Activated CD4-positive, alpha-beta T cell treated with anti-CD3 and anti-CD28 coated beads for 36 hours (primary cell): ENCODE measurements at places on chromosomes 11 and 22. TPM values are rescaled to one million over a fixed set of nuclear protein-coding genes. Genes with fewer than 3 reads are reported as not detected.

OR8K1 gene
- not detected for total RNA-seq

CRY2 gene
- 13.1 TPM for total RNA-seq

LDHAL6A gene
- total RNA-seq, result not detected

FOLH1 gene
- total RNA-seq, result not detected

SHANK3 gene
- 0.16 TPM for total RNA-seq

C11orf16 gene
- not detected for total RNA-seq

MTFP1 gene
- 54.6 TPM for total RNA-seq

DCDC1 gene
- 0.23 TPM for total RNA-seq

YWHAH gene
- total RNA-seq, result 83.2 TPM

SORL1 gene
- 53.5 TPM for total RNA-seq

ZNF214 gene
- total RNA-seq, result not detected

TMA7B gene
- total RNA-seq, result 1.1 TPM

WT1 gene
- total RNA-seq, result not detected

LUZP2 gene
- total RNA-seq, result not detected

SELENOH gene
- 244 TPM for total RNA-seq

KLHL35 gene
- total RNA-seq, result 0.65 TPM

SNX15 gene
- total RNA-seq, result 12.1 TPM

DPP3 gene
- total RNA-seq, result 87.1 TPM

SYT12 gene
- not detected for total RNA-seq

MMP7 gene
- not detected for total RNA-seq

OR51B4 gene
- not detected for total RNA-seq

MLC1 gene
- not detected for total RNA-seq

OR2AT4 gene
- not detected for total RNA-seq
